Right kidney (tissue), 9 donors: ENCODE measurements at places on chromosomes 2 and 18.
A peak's percentile ranks its signal among the peaks of the same experiment; 100 is the strongest.

- no peak for DNase-seq
Observed at GRCh38 chr2:111053825-111054515, 66.7 kb upstream of the BCL2L11 start.

DNA sequence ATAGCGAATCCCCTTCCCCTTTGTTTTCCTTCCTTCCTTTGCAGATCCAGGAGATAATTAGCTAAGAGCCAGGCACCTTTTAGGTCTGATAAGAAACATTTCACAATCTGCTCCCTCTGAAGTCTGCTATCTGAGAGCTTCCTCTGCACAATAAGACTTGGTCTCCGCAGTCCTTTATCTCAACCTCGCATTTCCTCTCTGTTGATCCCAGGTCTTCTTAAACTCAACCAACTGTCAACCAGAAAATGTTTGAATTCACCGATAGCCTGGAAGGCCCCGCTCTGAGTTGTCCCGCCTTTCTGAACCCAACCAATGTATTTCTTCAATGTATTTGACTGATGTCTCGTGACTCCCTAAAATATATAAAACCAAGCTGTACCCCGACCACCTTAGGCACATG is 78.4 kb upstream of the CTDP1 start:
- DNase-seq = no peak

GRCh38 chr2:36677386-36677785 is 19.1 kb upstream of the VIT start:
- no peak for DNase-seq

DNA sequence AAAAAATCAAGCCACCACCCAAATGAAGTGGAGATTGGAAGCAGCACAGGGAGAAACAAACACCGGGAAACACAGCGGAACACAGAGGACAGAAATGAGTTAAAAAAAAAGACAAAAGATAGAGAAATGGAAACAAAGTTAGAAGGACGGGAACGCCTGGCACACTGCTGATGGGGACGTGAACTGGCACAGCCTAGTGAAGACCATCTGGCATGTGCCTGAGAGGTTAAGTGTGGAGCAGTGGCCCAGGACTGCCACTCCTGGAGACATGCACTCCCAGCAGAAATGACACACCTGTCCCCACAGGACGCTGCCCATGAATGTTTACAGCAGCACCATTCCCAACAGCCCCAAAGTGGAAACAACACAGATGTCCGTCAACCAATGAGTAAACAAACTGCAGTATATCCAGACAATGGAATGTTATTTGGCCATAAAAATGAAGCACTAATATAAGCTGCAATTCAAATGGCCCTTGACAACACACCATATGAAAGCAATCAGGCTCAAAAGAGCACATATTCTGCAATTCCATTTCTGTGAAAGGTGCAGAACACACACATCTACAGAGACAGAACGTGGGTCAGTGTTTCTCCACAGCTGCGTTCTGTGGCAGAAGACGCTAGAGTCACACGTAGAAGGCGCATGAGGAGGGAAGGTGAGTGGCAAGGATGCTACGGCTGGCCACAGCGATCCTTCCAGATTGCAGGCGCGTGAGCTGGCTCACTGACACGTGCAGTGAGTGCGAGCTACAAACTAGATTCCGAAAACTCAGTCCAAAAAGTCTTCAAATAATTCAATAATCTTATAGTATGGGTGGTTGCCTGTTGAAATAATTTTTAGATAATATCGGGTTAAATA is 24.6 kb downstream of the THAP4 start:
- peak; percentile 33 for DNase-seq

DNA sequence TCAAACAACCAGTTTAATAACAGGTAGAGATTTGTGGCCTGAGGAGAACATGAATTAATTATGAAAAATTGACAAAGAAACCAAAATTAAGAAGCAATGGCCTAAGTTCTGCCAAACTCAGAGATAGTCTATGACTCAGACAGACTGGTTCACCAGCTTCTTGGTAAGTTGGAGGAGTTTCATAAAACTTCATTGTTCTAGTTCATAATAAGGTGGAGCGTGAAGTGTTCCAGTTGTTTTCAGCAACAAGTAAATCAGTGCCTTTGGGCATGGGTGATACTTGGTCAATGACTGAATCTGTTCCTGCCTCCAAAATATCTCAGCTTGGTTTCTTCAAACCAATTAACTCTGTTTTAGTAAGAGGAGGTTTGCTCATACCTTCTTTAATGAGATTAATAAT is 40.0 kb downstream of the SLC40A1 start:
- DNase-seq = no peak

DNA sequence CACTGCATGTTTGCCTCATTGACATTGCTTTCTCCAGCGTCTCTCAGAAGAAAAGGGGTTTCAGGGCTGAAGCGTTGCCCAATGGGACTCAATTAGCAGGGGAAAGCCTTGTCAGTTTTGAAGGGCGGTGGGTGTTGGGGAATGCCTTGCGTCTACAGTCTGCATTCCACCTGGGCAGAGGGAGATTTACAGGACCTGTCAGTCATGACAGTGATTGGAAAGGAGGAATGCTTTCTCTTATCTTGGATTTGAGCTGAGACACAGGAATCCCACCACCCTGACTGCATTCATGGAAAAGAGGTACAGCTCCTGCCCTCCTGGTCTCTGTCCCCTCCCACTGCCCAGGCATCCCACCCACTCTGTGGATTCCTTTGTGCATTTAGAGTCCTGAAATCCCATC is 123.9 kb downstream of the ACKR3 start:
- no peak for DNase-seq

GRCh38 chr2:169979025-169979424 is 151.8 kb downstream of the UBR3 start:
- DNase-seq = no peak

GRCh38 chr2:109368798-109369197 is 239.8 kb downstream of the SH3RF3 start:
- DNase-seq = no peak

GRCh38 chr2:14301331-14301730 is 331.2 kb upstream of the LRATD1 start:
- no peak for DNase-seq

- no peak for DNase-seq
Observed at GRCh38 chr2:68432696-68433658, 34.1 kb downstream of the FBXO48 start.

GRCh38 chr2:135985826-135986393 is 484 bp upstream of the DARS1 start:
- DNase-seq = no peak

DNA sequence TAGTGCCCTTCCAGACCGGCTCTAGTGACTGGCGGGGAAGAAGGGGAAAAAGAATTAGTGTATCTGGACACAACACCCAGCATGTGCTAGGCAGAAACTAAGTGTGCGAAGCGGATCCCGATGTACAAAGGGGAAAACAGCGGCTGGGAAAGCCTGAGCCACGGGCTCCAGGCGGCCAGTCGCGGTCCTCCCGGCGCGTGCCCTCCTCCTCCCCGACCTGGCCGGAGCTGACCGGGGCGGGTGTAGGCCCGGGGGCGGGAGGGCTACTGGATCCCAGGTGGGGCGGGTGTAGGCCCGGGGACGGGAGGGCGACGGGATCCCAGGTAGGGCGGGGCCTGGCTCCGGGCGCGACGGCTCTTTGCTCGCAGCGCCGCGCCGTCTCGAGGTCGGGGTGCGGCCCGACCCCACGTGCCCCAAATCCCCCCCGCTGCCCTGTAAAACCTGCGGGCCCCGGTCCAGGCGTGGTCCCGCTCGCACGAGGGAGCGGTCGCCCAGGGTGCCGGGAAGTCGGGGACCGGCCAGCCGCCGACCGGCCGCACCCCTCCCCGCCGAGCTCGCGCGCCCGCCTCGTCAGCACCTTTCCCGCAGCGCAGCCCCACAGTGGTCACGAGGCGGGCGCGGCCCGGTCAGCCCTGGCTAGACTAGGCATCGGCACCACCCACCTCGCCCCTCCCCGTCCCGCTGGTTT is 48.8 kb downstream of the C2orf42 start:
- peak; percentile 86 for DNase-seq

DNA sequence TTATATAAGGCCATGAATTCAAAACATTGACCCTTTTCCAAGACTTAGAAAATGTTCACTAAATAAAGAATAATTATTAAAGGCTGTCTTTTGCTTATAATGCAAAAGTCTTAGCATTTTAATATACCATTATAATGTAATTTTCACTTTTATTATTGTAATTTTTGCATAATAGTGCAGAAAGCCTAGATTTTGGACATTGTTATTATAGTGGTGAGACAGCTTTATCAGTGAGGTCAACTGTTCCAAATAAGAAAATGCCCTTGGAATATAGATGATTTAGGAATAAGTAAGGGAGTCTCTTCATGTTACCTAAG is 56.6 kb downstream of the ATIC start:
- no peak for DNase-seq

DNA sequence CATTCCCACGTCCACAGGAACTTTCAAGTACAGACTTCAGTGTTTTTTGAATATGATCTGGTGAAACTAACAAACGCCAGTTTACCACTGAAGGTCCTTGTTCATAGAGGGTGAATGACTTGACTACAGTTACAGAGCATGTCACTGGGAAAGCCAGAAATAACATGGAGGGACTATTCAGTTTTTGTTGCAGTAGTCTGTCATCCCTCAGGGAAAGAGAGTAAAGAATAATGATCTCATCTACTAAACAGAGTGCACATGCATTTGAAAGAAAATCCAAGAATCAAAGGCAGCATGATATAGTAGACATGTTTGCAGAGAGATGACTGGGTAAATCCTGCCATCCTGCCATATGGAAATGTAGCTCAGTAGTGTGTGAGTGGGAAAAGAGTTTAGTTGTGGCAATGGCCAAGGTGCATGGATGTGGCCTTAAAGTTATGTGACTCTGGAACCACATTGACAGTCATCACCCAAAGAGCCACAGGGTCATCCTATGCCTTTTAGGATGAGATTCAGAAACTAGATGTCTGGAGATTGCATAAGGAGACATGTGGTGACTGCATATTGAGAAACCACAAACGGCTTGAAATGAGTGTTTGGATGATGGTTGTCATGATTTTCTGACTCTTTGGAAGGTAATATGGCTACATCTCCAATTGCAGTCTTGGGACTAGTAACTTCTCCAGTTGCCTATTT is 125.3 kb upstream of the ZEB2 start:
- DNase-seq = no peak

DNA sequence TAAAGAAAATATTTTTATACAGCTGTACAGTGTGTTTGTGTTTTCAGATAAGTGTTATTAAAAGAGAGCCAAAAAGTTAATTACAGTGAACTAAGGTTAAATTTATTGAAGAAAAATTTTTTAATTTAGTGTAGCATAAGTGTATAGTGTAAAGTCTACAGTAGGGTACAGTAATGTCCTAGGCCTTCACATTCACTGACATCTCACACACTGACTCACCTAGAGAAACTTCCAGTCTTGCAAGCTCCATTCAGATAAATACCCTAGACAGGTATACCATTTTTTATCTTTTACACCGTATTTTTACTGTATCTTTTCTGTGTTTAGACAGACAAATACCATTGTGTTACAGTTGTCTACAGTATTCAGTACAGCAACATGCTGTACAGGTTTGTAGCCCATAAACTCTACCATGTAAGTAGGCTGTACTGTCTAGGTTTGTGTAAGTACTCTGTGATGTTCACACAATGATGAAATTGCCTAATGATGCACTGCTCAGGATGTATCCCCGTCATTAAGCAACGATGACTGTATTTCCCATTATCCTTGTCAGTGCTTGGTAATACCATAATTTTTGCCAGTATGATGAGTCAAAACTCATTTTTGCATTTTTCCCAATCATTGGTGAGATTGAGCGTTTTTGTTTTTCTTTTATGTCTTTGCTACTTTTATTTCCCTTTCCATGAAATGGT is 48.2 kb upstream of the B3GNT2 start:
- no peak for DNase-seq

DNA sequence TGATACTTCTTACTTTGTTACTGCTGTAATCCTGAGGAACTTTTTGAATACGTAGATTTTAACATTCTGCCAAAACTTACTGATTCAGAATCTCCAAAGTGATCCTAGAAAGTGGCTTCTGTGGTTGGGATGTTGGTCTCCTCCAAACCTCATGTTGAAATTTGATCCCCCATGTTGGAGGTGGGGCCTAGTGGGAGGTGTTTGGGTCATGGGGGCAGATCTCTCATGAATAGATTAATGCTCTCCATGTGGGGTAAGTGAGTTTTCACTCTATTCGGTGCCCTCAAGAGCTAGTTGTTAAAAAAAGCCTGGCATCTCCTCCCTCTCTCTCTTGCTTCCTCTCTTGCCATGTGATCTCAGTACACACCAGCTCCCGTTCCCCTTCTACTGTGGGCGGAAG is 329.9 kb downstream of the HRH4 start:
- DNase-seq = no peak

DNA sequence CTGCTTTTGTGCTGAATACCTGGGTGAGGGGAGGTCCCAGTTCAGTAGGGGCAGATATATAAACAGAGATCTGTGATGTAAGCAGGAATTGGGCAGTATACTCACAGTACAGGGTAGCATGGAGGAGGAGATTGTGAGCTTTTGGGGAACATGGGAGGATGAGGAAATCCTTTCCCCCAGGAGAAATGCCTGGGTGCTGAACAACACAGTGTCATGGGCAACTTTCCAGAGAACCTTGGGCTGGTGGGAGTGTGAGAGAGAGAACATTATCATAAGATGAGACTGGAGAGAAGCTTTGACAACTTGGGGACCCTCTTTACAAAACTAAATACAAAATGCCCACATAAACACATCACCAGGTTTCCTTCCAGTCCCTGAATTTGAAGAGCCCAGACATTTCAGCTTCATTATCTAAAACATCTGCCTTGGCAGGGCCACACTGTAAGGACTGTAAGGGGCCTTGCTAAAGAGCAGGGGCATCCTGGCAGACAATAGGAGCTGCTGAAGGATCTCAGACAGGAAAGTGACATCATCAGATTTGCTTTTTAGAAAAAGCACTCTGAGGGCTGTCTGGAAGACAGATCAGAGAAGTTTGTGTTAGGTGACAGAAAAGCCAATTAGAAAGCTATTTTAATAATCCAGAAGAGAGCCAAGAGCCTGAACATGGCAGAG is 303.1 kb upstream of the FBXO11 start:
- no peak for DNase-seq

DNA sequence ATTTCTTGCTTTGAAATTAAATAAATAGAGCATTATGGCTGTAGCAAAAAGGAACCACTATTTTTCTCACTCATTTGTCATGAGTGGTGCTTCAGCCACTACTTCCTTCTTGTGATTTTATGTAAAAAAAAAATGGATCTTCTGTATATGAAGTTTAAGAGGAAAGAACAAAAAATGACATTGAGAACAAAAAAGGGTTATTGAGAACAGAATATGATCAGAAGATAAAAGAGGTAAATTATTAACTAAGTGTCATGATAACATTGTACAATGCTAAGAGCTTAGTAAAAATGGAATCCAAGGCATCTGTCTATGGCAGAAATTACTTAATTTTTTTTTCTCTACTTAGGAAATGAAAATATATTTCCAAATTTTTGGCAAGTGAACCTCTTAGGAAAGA is 103.5 kb downstream of the PKP4 start:
- DNase-seq = no peak

DNA sequence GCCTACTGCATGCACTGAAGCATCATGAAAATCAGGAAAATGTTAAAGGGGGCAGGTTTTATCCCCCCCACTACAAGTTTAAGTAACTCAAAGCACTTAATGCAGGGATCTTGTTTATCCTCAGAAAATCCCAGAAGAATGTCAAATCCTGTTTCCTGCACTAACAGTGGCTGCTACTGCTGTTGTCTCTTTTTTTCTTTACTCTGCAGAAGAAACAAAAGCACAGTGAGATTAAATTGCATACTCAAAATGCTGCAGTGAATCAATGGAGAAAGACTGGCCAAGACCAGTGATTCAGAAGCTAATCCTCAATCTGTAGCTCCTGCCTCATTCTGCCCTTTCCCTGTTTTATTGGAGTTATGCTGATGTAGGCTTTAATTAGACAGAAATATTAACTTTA is 332.3 kb upstream of the FIGN start:
- no peak for DNase-seq
